Smooth muscle cell of bladder (primary cell): ENCODE measurements at places on chromosomes 13 and 19. TPM values are rescaled to one million over a fixed set of nuclear protein-coding genes. Genes with fewer than 3 reads are reported as not detected.

The COL4A2 gene
- 194 and 287 TPM in 2 replicates for total RNA-seq

The C1QTNF9B gene
- 0.28 TPM in 2 replicates for total RNA-seq

The CPAMD8 gene
- total RNA-seq, result 0.28 and 0.43 TPM in 2 replicates

The HSH2D gene
- not detected in 2 replicates for total RNA-seq

The IGLON5 gene
- total RNA-seq, result not detected in 2 replicates

The KLHL1 gene
- not detected in 2 replicates for total RNA-seq

The TEX29 gene
- total RNA-seq, result 0.09 and 0.28 TPM in 2 replicates

The FGF21 gene
- total RNA-seq, result 0.14 and 0.28 TPM in 2 replicates

The DBP gene
- 4.6 and 6.5 TPM in 2 replicates for total RNA-seq

The TTC9B gene
- not detected in 2 replicates for total RNA-seq

The MCEMP1 gene
- total RNA-seq, result not detected in 2 replicates

The TSKS gene
- total RNA-seq, result 0.85 and 1.6 TPM in 2 replicates

The CEACAM3 gene
- total RNA-seq, result not detected in 2 replicates

The KIR2DL3 gene
- not detected in 2 replicates for total RNA-seq

The GJB6 gene
- not detected in 2 replicates for total RNA-seq

The TMEM190 gene
- total RNA-seq, result 0.28 TPM in 1 of 2 replicates, not detected in the other

The RETN gene
- total RNA-seq, result not detected in 2 replicates
